Transverse colon (tissue), 4 donors: ENCODE measurements at places on chromosomes 16 and 17. TPM values are rescaled to one million over a fixed set of nuclear protein-coding genes. Genes with fewer than 3 reads are reported as not detected.

- no peaks in the 10 kb centered on the region for H3K27me3 ChIP-seq
- H3K4me3 ChIP-seq: no peak overlapping the region
- H3K27ac ChIP-seq: no peak overlapping the region
- peaks cover 13% of the 10 kb centered on the region for H3K4me1 ChIP-seq
- no peaks in the 10 kb centered on the region for H3K36me3 ChIP-seq
- no peak for DNase-seq
Observed at GRCh38 chr17:41512546-41513167, 6.0 kb downstream of the KRT15 start.

DNA sequence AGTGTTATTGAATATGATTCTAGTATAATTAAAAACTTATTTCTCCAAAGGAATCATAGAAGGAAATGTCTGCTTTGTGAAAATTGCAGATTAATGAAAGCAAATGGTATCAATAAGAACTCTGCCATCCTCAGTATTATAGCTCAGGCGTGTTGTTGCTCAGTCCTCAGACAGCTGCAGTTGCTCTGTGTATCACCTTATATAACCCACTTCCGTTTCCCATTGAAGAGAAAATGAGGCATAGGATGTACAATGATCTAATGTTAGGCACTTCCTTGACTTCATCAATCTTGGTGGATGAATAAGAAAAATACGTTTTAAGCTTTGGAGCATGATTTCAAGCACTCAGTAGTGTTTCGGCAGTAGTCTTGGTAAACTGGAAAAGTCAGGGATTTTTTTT is 14.1 kb downstream of the MFSD11 start:
- H3K36me3 ChIP-seq: no peaks in the 10 kb centered on the region
- H3K4me1 ChIP-seq: no peaks in the 10 kb centered on the region
- no peak for DNase-seq
- no peaks in the 10 kb centered on the region for H3K27me3 ChIP-seq
- no peak overlapping the region for H3K4me3 ChIP-seq
- H3K27ac ChIP-seq: no peak overlapping the region

- no peaks in the 10 kb centered on the region for H3K36me3 ChIP-seq
- H3K4me3 ChIP-seq: no peak overlapping the region
- no peaks in the 10 kb centered on the region for H3K27me3 ChIP-seq
- DNase-seq: no peak
Observed at GRCh38 chr16:56747486-56748045, 17.6 kb downstream of the NUP93 start.

GRCh38 chr17:82309656-82310570 is 7.5 kb downstream of the CD7 start:
- no peak overlapping the region for H3K27ac ChIP-seq
- H3K36me3 ChIP-seq: no peaks in the 10 kb centered on the region
- H3K4me3 ChIP-seq: no peak overlapping the region
- H3K4me1 ChIP-seq: peaks cover 8% of the 10 kb centered on the region
- peaks cover 29% of the 10 kb centered on the region for H3K27me3 ChIP-seq
- peak; percentile 67 for DNase-seq

GRCh38 chr17:47978324-47978723 is 7.4 kb downstream of the CDK5RAP3 start:
- peaks cover 33% of the 10 kb centered on the region for H3K36me3 ChIP-seq
- no peak overlapping the region for H3K27ac ChIP-seq
- peak; percentile 50 for DNase-seq
- H3K4me1 ChIP-seq: no peaks in the 10 kb centered on the region
- H3K4me3 ChIP-seq: no peak overlapping the region
- H3K27me3 ChIP-seq: no peaks in the 10 kb centered on the region

DNA sequence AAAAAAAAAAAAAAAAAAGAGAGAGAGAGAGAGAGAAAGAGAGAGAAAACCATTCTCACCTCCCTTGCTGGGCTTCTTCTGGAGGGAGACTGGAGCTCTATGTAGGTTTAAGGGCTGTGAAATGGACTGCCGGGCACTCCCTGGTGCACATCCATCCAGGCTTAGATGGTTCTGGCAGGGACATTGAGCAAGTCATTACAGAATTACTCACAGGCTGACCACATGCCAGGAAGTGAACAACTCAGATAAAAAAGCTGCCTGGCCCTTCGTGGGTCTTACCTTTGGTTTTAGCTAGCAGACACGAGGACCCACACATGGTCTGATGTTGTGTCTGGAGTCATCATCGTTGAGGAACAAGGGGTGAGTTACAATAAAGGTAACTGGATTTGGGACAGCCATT is 847.4 kb upstream of the EEF2KMT start:
- H3K27me3 ChIP-seq: no peaks in the 10 kb centered on the region
- DNase-seq: no peak
- no peak overlapping the region for H3K4me3 ChIP-seq
- no peaks in the 10 kb centered on the region for H3K4me1 ChIP-seq
- no peak overlapping the region for H3K27ac ChIP-seq

GRCh38 chr17:77266891-77267341 is 126.1 kb downstream of the SEC14L1 start:
- no peaks in the 10 kb centered on the region for H3K36me3 ChIP-seq
- no peak overlapping the region for H3K27ac ChIP-seq
- no peaks in the 10 kb centered on the region for H3K4me1 ChIP-seq
- H3K27me3 ChIP-seq: no peaks in the 10 kb centered on the region

- no peak overlapping the region for H3K4me3 ChIP-seq
- H3K4me1 ChIP-seq: no peaks in the 10 kb centered on the region
- no peak overlapping the region for H3K27ac ChIP-seq
- DNase-seq: no peak
- H3K27me3 ChIP-seq: no peaks in the 10 kb centered on the region
Observed at GRCh38 chr17:67862614-67863217, 37.4 kb downstream of the BPTF start.

GRCh38 chr17:42493319-42493718 is 34.6 kb downstream of the ATP6V0A1 start:
- H3K27me3 ChIP-seq: no peaks in the 10 kb centered on the region
- no peak overlapping the region for H3K27ac ChIP-seq
- no peak for DNase-seq
- peaks cover 4% of the 10 kb centered on the region for H3K4me1 ChIP-seq
- no peak overlapping the region for H3K4me3 ChIP-seq

GRCh38 chr16:85321509-85322271 is 209.4 kb upstream of the CIBAR2 start:
- H3K27ac ChIP-seq: peak overlapping the region; percentile 71
- peak; percentile 73 for DNase-seq
- H3K4me1 ChIP-seq: peaks cover 27% of the 10 kb centered on the region
- H3K27me3 ChIP-seq: no peaks in the 10 kb centered on the region

CHST4 gene
- total RNA-seq: not detected

GGT6 gene
- 270 TPM for total RNA-seq

ARHGAP23 gene
- 20.1 TPM for total RNA-seq

C16orf96 gene
- total RNA-seq: not detected

FA2H gene
- 52.6 TPM for total RNA-seq

KCNG4 gene
- total RNA-seq: not detected
